ENCODE measurements at places on chromosomes 6 and 20.

- no peak for DNase-seq
Measured at GRCh38 chr20:43363506-43363905, 94.2 kb upstream of the SRSF6 start.

GRCh38 chr6:89010825-89011224, 47.4 kb upstream of the RNGTT start:
- no peak for DNase-seq

- DNase-seq = no peak
Measured at GRCh38 chr20:52675375-52675774, 296.8 kb upstream of the TSHZ2 start.

DNA sequence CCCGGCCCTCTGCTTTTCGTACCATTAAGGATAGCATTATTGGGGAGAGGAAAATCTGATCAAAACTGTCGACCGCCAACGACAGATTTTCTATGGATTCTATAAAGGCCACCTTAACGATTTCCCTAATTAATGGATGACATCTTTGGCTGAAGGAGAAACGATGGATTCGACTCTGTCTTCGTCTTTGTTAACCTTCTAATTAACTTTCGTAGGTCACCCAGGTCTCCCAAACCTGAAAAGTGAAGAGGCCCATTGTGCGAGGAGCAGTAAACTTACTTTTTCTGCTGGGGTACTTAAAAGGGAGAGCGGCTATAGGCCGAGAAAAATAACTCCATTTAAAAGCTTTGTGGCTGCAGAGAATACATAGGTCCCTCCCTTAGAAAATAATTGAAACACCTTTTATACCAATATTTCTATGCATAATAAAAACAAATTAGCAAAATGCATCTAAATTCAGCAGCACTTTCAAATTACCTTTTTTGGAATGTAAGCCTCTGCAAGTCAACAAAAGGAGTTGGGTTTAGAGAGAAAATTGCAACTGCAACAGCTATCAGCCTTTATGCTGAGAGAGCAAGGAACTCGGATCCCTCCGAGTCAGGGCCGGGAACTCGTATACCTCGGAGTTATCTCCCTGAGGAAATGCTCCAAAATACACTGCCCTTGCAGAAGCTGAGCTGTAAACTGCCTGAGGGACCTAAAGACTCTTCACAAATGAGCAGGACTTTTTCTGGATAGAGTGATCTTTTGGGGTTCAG, 31.4 kb upstream of the NR2E1 start:
- DNase-seq = no peak

- no peak for DNase-seq
Measured at GRCh38 chr6:73893696-73894095, 197.7 kb downstream of the CD109 start.

DNA sequence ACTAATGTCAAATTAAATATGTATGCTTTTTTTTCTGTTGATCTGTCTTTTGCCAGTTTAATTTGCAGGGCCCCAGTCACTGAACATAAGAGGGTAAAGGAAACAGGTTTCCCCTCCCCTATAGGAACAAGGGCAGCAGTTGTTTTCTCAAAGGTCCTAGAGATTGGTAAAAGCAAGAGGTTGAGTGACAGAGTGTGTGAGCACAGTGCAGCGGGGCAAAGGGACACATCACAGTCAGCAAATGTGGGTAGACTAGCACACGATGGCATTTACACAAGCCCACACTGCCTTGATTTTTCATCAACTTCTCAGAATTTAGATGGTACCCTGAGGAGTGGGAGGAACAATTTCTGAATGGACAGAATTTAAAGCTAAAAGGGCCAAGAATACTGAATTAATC, 138.7 kb upstream of the MYLIP start:
- DNase-seq = no peak

- no peak for DNase-seq
Measured at GRCh38 chr6:40798069-40798770, 211.1 kb upstream of the LRFN2 start.

DNA sequence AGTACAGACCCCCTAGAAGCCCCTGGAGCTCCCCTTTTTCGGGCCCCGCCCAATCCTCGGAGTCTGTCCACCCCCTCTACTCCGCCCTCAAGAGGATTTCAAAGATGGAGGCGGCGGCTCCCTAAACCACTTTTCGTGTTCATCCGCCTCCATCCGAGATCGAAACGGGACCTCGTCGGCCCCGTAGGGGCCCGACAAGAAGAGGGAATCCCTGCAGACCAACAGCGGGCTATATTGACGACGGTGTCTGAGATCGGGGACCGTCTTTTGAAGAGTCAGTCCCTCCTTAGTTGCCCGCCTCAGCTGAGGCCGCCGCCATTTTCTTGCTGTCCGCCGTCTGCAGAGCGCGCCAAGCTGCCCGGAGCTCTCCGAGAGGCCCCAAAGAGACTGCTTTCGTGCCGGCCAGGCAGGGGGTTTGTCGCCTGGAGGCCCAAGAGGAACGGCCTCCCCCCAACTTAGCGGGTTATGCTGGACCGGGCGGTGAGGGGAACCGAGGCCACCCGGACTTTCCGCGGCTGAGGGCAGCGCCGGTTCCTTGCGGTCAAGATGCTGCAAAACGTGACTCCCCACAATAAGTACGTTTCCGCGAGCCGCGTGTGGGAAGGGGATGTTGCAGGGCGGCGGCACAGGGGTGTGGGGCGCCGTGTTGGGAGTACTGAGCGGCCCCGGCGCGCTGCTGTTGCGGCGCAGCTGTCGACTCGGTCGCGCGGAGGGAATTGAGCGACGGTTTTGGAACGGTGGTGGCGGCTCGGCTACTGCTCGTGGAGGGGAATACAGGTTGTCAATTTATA, 4.2 kb downstream of the BRD2 start:
- DNase-seq = no peak

- no peak for DNase-seq
Measured at GRCh38 chr20:23479043-23479442, 11.9 kb upstream of the CST8 start.

- no peak for DNase-seq
Measured at GRCh38 chr6:102381203-102381602, 987.7 kb downstream of the GRIK2 start.
